NCI-H1105 (cell line): ENCODE measurements at places on chromosomes 7 and 10.

DNA sequence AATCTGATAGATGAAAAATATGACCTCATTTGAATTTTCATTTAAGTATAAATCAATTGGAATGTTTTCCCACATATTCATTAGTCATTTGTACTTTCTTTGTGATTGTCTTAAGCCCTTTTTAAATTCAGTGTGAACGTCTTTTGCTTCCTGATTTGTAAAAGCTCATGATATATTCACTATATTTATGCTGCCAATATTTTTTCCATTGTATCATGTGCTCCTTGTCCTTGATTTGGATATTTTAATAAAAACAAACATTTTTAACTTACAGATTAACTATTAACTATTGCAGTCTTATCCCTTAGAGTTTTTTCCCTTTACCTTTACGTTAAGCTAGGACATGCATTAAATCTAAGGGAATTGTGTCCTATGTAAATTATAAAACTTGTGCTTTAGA is 157.7 kb downstream of the ADAM12 start:
- DNase-seq, result no peak

DNA sequence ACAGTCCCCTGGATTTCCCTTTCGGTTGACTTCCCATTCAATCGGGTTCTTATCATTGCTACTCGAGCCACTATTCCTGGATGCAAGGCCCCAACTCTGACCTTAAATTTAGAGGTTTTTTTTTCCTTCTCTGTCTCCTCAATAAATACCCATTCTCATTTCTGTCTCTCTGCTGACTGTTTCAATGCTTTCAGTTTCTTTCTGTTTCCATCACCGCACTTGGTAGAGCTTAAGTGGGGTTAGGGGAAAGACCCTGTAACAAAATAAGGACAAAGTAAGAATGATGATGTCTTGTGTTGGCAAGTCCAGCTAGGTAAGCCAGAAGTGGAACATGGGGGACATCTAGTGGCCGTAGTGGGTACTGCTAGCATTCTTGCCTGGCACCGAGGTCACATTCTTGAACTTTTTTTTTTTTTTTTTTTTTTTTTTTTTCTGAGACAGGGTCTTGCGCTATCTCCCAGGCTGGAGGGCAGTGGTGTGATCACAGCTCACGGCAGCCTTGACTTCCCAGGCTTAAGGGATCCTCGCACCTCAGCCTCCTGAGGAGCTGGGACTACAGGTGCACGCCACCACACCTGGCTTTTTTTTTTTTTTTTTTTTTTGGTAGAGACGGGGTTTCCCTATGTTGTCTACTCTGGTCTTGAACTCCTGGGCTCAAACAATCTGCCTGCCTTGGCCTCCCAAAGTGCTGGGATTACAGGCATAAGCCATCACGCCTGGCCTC is 40.3 kb downstream of the ZC3HC1 start:
- DNase-seq, result peak; percentile 43

GRCh38 chr7:47386273-47386835 is 195.6 kb downstream of the TNS3 start:
- DNase-seq, result no peak

DNA sequence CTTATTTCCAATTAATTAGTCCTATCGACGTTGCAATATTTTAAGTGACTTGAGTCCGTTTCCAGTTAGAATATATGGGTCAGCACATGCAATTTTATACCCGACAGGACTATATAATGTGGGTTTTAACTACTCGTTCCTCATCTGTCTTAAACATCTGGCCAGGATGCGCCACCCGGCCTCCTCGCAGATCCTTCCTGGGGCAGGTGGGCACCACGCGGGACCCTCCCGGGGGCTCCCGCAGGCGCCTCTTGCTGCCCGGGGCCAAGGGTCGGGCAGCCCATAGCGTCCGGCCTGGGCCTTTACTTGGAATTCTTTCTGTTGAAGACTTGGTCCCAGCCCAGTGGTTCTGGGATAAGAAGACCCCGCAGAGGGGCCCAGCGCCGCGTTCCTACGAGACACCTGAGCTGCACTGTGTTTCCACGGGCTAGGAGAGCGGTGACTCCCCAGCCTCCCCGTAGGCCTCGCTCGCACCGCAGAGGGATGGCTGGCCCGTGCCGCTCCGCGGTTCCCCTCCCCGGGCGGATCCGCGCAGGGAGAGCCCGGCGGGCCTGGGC is 10.1 kb upstream of the MNX1 start:
- no peak for DNase-seq

DNA sequence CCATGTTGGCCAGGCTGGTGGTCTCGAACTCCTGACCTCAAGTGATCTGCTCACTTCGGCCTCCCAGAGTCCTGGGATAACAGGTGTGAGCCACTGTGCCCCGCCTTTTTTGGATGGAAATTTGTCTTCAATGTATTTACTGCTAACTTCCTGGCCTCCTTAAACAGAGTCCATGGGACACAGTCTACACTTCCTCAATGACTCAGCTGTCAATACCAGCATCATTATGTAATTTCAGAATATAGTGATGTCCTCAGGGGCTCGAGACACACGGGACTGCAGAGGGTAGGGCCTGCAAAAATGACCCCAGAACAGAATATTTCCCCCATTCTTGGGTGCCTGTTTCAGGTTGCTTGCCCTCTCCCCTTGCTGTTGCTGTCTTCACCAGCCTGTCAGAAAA is 31.1 kb downstream of the CAMK2G start:
- no peak for DNase-seq

- DNase-seq, result no peak
These were observed 100.1 kb downstream of the CYTH3 start for GRCh38 chr7:6172224-6172909.

DNA sequence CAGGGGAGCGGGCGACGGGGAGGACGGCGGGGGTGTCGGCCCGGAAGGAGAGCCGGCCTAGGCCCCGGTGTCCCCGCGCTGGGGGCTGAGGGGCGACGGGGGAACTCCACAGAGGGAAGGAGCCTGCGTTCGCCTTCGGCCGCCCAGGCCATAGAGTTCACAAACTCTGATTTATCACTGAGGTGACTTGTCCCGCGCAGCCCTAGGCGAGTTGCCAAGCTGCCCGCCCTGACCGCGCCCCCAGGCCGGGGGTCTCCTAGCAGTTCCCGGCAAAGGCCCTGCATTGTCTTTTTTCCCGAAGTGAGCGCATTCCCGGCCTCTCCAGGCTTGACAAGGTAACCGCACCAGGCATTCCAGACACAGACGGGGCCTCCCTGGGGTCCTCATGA is 2.9 kb upstream of the NKX6-2 start:
- DNase-seq, result no peak

DNA sequence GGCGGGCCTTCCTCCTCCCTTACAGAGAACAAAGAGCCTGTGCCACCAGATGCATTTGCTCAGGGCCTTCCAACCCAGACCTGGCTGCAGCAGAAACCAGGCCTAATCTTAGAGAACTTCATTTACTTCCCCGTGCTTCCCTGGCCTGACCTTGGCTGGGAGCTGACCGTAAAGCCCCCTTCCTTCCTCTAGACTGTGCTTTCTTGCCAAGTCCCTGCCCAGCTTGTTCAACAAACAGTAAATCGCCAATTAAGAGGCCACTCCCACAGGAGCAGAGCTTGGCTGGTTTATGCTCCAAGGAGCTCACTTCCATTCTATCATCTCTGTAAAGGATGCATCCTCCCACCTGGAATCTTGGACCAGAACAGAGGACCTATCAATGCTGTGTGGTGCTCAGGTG is 110.9 kb downstream of the COL13A1 start:
- DNase-seq, result no peak

DNA sequence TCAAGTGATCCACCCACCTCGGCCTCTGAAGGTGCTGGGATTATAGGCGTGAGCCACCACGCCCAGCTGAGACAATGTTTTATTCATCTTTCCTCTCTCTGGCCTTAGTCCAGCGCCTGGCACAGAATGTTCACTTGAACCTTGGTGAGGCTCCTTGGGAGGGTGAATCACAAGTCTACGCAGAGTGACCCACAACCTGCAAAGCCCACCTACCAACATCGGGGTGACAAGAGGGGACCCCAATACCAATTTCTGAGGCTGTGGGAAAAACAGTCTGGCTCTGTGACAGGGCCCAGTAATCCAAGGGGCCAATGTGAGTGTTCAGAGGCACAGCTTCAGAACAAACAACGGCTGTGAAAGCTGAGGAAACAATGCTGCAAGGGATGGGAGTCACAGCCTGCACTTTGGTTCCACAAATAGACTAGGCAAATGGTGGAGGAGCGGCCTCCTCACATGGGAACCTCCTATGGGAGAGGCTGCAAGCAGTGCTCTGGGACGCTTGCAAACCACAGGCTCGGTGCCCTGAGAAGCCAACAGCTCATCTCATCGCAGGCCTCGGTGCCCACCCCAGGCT is 5.6 kb upstream of the MALSU1 start:
- no peak for DNase-seq

- no peak for DNase-seq
These were observed 30.5 kb upstream of the VWDE start for GRCh38 chr7:12434012-12434642.

- no peak for DNase-seq
These were observed 886.8 kb downstream of the LRMDA start for GRCh38 chr10:76318211-76318610.

DNA sequence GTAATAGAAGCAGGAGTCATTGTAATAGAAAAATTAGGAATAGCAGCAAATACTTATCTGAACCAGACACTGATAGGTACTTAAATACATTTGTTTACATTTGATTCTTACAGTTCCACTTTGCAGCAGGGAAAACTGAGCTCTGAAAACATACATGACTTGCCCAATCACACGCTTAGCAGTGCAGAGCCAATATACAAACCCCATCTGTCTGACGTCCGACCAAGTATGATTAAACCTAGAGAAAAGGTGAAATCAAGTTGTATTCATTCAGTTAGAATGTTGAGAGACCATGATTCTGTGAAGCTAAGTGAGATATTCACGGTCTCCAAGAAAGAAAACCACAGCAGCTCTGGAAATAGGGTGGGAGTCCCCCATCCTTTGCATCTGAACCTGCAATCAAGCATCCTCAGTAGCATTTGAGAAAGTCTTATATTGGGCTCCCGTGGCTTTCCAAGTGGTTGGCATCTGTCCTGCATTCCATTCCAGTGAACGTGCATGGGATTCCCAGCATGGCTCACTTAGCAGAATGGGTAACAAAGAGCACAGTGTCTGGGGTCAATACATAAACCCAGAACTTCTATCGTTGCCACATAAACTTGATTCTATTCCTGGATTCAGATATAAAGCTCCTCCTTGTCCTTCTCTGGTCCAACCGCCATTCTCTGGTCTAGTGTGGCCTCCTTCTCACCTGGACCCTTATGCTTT is 148.7 kb upstream of the RSU1 start:
- DNase-seq, result no peak

GRCh38 chr10:130895161-130895560 is 416.4 kb downstream of the TCERG1L start:
- DNase-seq, result no peak

- DNase-seq, result no peak
These were observed 40.0 kb upstream of the INSIG1 start for GRCh38 chr7:155257482-155258225.

DNA sequence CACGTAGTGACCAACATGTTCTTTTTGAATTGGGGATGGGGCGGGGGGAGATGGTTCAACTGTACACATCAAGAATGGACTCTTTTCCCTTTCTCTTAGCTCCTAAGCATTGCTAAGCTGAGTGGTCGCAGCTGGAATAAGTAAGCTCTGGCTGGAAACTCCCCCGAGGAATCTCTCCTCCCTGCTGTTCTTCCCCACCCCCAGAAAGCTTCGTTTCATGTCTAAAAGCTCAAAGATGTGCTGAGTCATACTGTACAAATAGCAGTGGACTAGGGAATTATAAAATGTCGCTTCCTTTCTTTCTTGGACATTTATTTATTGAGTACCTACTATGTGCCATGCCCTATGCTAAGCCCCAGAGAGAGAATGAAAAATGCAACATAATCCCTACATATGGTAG is 191.1 kb upstream of the ADO start:
- DNase-seq, result no peak

DNA sequence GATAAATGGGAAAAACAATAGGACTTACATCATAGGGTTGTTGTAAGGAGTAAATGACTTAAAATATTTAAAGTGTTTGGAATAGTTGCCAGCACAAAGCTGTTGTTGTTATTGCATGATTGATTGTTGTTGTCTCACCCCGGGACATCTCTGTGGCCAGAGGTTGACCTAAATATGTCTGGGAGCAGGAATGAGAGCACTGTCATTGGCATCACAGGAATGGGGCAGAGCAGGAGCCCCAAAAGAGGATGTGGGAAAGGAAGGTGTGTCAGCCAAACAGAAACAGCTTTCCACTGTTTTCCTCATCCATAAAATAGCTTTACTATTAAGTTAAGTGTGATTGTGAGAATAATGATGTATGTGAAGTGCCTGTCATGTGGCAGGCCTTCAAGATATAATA is 121.6 kb downstream of the TMEM168 start:
- DNase-seq, result no peak

- DNase-seq, result no peak
These were observed 119.9 kb upstream of the RHOBTB1 start for GRCh38 chr10:61063901-61064300.

- no peak for DNase-seq
These were observed 34.4 kb upstream of the ETV1 start for GRCh38 chr7:14023838-14024237.

DNA sequence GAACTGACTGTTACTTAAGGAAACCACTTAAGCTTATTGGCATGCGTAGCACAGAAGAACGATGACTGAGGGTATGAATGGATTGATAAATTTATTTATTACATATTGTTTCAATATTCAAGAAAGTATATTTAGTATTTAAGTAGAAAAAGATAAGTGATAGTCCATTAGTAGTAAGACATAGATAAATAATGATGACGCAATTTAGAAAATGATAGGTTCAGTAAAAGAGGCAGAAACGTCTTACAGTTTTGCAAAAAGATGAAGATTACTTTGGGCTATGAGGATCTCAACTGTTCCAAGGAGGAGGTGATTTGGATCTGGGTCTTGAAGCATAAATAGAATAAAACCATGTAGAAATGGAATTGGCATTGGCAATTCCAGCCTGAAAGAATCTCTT is 36.6 kb upstream of the RSU1 start:
- DNase-seq, result no peak

GRCh38 chr10:90871766-90872647 is at the start of gene RPP30:
Gene RPP30, plus strand, starts transcription at chr10:90871974. Its CDS starts 13 bp downstream, at chr10:90871987.
- DNase-seq, result no peak

DNA sequence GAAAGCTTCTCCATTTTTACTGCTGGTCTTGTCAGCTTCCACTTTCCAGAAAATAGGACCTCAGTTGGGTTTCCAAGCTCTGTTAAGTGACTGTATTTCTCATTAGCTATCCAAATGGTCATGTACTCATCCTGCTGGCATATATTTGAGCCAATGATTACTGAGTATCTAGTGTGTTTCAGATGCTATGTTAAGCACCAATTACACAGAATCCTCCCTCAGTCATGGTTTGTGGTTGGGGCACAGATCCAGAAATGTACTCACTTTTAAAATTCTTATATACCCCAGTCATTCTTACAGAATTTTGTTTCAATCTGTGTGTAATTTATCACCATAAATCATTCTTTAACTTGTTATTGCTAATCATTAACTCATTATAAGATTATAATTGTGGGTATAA is 362.3 kb upstream of the MTPN start:
- DNase-seq, result no peak

DNA sequence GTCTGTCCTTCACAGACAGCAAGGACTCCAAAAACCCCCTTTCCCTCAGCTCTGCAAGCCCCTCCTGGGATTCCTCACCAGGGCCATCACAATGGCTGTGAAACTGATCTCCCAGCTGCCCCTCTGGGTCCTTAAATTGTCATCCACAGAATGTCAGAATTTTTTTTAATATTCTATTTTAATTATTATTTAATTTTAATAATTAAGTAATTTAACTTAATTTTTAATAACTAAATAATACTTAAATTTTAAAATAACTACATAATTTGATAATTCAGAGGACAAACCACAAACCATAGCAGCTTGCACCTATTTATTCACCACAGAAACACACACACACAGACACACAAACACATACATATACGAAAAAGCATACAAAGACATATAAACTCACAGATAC is 565.8 kb upstream of the COBL start:
- DNase-seq, result no peak
